ENCODE measurements at places on chromosomes 2 and 18.

GRCh38 chr2:148299616-148300015 lies 278.7 kb downstream of the MBD5 start:
- no peak for DNase-seq

DNA sequence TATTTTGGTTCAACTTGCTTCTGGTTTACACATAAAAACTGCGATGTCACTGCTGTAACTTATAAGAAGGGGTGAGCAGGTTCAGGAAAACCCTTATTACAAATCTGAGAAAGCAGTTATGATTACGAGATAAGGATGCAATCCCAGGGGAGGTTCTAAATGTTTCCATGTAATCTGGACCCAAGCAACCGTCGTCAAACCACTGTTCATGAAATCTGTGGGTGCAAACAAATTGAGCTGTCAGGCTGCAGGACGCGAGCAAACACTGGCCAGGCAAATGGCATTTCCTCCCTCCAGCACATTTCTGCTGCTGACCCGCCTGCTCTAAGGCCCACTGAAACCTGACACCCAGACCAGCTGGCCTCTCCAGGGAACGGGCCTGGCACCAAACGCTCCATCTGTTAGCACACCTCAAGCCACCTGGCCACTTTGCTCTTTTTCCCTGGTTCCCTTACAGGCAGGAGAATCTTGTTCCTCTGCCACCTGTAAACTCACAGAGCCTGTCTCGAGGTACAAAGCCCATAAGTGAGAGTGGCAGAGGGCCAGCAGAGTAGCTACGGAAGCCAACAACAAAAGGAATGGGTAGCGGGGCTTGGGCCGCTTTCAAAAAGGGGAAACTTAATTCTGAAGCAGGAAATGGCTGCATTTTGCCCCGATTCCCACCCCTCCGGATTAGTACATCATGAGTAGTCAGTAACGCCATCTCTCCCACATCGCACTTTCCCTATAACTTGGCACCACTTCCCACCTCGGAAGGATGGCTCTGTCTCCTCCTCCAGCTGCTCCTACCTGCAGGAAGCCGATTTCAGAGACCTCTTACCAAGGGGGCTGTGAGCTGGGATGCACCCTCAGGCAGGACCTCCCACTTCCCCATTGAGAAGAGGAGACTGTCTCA lies 26.5 kb downstream of the CRACDL start:
- DNase-seq = no peak

DNA sequence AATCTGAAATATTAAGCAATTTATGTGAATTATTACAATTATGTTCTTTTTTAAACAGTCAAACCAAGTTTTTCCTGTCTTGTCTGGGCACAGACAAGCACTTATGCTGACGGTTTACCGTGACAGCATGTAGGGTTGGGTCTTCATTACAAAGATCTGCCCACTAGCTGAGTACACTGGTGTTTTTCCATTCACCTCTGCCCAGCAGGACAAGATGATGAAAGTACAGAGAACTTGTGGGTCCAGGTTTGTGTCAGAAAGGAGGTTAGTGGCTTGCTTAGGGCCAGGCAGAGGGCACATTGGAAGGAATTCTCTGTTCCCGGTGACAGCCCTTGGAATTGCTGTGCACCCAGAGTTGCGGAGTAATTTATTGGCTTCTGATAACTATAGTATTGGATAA lies 14.0 kb downstream of the NABP1 start:
- DNase-seq = no peak

DNA sequence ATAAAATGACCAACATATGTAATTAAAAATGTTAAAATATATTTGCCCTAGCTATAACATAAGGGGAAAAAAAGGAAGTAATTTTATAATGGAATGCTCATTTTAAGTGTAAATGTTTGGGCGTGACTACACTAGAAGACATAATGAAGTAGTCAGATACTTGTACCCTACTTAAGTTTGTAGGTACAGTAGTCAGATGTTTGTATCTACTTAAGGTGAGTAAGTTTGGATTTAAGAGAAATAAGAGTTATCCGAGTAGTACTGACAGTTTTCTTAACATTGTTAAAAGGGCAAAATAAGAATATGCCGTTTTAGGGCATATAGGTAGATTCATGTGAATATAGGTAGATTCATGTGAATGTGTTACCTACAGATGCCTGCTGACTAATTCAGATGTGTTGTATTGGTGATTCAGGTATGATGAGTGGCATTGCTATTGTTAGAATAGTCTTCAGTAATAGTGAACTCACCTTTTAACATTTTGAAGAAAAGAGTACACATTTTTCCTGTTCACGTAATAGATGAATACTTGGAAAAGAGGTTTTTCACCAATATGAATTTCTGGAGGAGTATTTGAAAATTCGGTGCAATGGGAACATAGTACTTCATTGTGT lies 14.9 kb downstream of the VAPA start:
- DNase-seq = no peak

DNA sequence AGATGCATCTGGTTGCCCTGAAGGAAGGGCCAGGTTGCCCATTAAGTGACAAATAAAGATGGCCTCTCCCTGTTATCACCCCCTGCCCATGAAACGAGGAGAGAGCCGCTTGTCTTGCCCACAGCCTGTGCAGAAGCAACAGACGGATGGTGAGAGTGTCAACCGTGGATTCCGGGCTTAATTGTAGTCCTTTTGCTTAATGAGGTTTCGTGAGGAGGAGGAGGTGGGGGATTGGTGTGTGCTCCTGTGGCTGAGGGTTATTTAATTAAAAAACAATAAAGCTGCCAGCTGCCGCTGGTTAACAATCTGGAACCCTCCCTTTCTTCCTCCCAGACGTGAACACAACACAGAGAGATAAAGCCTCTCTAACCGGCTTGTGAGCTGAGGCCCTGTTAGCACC lies 188.0 kb upstream of the PARD3B start:
- no peak for DNase-seq

GRCh38 chr2:126637386-126637785 lies 18.6 kb upstream of the GYPC start:
- no peak for DNase-seq

GRCh38 chr18:48656582-48656981 lies 117.8 kb downstream of the CTIF start:
- no peak for DNase-seq

DNA sequence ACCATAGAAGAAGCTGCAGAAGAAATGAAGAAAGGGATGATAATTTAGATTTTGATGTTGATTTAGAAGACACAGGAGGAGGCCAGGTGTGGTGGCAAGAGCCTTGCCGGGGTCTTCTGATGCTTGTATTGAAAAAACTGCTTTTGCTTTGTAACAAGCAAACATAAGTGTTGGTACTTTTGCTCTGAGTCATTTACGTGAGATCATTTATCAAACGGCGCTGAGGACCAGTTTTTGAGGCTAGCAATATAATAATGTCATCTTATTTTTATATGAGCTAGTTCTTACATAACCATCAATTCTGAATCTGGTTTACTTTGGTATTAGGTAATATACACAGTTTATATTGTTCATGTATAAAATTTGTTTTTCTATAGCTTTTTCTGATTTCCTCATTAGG lies 30.6 kb downstream of the SPTBN1 start:
- DNase-seq = no peak
